Karpas-422 (cell line): ENCODE measurements at places on chromosomes 7 and 10. TPM values are rescaled to one million over a fixed set of nuclear protein-coding genes. Genes with fewer than 3 reads are reported as not detected.

GRCh38 chr10:72330069-72330426, 24.7 kb downstream of the DNAJB12 start:
- DNase-seq, result no peak

Gene DDC
- total RNA-seq, result not detected in 2 replicates

Gene NRG3
- total RNA-seq, result not detected in 2 replicates

Gene COL13A1
- total RNA-seq, result not detected in 2 replicates

Gene CYCS
- 43.9 and 102 TPM in 2 replicates for total RNA-seq

DNA sequence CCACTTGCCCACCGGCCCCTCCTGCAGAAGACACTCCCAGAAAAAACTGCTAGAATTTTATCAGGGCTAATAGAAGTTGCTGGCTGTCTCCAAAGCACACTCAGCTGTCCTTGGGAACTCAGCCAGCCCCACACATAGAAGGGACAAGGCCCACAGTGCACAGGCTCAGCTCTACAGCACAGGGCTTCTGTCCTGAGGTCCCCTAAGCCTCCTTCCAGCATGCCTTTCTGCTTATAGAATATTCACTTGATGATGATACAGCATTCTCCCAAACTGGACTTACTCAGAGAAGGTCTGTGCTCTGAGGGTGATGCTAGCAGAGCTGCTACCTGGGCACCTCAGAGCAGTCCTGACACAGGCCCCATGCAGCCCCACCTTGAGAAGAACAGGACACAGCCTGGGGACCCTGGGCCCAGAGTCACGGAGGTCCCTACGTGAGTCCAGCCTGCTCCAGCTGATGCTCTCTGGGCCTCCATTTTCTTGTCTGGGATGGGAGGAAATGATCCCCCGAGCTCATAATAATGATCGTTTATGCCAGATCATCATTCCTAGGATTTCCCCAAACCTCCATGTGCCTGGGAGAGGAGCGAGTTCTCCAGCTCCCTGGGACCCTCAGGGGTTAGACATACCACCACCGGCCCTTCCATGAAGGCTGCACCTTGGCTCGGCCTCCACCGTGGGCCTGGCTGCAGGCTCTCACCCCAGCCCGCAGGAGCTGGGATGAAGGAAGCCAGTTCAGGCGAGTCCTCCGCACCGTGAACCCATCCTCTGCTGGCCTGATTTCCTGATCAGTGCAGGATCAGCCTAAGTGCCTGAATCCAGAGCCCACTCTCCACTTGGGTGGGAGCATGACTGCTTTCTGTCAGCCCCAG, 145.6 kb downstream of the ZNF248 start:
- DNase-seq, result no peak

Gene CFAP43
- 0.07 and 0.18 TPM in 2 replicates for total RNA-seq

DNA sequence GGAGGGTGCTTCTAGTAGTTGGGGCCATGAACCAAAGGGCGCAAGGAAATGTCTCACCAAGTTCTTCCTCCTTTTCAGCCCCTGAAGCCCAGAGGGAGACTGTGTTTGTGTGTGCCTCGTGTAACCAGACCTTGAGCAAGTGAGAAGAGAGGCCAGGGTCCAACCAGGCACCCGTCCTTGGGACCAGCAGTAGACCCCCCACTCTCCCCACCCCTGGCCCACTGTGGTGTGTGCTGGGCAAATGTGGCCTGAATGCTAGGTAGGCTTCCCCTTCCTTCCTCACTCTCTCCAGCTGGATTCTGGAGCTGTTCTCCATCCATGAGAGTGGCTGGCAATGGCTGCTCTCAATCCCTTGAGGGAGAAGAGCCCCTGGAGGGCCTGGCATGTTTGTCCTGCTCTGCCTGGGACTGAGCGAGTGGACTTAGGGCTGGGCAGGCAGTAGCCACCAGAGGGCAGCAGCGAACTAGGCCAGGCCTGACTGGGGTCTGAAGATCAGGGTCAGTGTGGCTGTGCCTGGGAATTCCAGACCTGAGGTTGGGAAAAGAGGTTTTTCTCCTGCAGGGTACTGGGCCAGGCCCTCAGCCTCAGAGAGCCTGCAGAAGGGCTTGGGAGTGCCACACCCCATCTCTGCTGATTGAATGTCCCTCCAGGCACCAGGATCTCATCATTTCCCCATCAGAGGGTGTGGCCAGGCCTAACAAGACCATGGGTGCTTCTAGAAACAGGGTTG, 12.5 kb downstream of the SFRP5 start:
- peak; percentile 59 for DNase-seq

GRCh38 chr7:113521468-113521867, 397.3 kb downstream of the PPP1R3A start:
- DNase-seq, result no peak

DNA sequence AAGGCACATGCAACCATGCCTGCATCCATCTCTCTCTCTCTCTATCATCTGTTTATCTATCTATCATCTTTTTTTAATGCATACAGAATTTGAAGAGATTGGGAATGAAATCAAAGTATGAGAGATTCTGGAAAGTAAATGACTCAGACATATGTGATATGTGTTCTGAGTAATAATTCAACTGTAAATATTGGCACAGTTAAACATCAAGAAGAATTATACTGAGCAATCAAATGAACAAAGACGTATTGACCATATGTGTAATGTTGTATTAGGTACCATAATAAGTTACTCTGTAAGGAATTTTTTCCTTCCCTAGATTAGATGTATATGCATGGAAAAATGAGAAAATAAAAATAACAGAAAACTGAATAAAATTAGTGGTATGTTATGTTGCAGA, 108.3 kb downstream of the SUGCT start:
- DNase-seq, result no peak

GRCh38 chr10:13062803-13063202, 37.2 kb upstream of the OPTN start:
- DNase-seq, result peak; percentile 73

Gene SLC18A3
- not detected in 2 replicates for total RNA-seq

DNA sequence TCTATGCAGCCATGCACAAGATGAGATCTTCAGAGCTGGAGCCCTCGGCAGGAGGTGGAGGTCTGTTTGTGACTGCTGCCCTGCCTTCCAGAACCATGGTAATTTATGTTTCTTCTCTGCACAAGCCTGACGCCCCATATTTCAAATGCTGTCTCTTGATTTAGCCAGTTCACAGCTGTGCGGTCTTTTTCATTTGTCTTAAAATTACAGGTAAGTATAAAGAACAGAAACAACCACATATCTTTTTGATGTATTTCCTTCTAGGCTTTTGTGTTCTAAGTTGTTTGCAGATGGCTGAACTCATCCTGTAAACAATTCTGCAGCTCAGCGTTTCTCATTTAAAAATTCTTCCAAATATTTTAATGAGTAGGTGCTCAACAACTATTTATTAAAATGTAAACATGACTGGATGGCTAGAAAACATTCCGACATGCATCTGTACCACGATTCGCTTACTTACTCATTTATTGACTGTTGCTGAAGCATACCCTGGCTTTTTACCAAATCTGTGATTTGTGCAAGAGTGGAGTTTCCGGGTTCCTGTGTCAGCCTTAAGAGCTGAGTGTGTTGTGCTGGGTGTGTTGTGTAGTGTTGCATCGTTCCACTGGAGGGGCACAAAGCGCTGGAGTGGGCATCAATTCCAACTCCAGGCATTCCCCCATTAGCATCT, 58.9 kb downstream of the PIP4K2A start:
- no peak for DNase-seq

Gene ADIRF
- total RNA-seq, result not detected in 2 replicates

Gene BLVRA
- not detected in 2 replicates for total RNA-seq

Gene CACNA2D1
- total RNA-seq, result not detected in 2 replicates
